ENCODE measurements at places on chromosomes 3 and 15.

DNA sequence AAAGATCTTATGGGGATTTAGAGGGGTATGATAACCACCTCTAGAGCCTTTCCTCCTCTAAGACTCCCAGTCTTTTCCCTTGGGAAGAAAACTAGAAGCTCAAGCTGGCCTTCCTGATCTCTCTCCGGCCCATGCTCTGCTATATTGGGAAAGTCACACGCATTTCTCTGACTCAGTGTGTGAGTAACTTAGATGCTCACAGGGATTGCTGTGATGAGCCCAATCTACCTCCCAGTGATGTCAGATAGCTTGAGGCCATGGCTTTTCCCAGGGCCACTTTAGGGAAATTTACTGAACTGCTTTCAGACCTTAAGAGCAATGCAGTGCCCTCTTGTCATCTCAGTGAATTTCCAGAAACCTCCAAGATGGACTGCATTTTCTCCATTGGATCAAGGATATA, 8.6 kb upstream of the ST8SIA2 start:
- DNase-seq: no peak

DNA sequence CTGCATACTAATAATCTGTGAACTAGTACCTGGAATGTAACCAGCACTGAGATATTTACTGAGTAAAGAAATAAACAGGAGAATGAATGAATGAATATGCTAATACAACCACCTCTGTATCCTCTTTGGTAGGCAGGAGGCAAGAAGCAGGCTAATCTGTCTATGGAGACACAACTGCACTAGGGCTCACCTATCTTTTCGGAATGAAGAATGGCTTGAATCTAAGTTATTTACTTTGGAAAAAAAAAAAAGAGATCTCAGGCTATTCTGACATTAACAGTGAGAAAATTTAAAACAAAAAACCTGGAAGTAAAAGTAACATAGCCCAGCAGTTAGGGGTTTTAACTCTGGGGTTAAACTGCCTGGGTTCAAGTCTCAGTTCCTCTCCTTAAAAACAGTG, 174.2 kb downstream of the FOXP1 start:
- no peak for DNase-seq

GRCh38 chr15:27743638-27744037, 355.5 kb downstream of the OCA2 start:
- DNase-seq: no peak

DNA sequence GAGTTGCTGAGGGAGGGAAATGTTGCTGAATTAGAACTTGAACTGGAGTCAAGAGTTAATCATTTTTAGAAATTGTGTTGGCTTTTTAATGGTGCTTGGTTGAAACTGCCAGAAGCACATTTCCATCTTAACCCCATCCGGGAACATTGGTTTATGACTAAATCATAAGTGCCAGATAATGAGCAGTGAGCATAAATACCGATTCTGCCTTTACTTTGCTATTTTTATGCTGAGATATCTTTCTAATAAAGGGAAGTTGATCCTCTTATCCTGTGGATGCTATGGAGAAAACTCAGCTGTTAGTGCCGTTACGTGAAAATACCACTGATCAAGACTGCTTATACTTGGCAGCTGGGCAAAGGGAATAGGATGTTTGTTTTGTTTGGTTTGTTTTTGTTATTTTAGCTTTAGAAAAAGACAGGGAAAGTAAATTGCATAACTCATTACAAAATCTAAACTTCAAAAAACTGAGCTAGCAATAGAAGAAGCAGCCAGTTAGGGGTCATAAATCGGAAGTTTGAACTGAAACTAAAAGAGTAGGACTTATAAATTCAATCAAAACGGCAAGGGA, 813.1 kb downstream of the NAALADL2 start:
- no peak for DNase-seq

DNA sequence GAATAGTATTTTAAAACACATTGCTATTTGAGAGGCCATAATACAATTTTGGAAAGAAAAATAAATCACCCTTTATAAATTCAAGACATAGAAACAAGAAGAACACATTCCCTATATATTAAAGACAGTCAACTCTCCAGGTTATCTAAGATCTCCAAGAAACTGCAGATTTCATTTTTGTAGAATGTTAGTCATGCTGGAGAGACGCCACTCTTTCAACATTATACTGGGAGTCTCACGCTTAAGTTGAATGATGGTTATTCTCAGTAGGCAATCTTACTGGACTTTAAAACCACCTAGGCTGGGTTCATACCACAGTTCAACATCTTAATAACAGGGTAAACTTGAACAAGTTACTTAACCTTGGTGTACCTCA, 3.6 kb upstream of the CHRM5 start:
- DNase-seq: no peak

- DNase-seq: no peak
These were observed 217.1 kb downstream of the GBE1 start for GRCh38 chr3:81544385-81544784.

DNA sequence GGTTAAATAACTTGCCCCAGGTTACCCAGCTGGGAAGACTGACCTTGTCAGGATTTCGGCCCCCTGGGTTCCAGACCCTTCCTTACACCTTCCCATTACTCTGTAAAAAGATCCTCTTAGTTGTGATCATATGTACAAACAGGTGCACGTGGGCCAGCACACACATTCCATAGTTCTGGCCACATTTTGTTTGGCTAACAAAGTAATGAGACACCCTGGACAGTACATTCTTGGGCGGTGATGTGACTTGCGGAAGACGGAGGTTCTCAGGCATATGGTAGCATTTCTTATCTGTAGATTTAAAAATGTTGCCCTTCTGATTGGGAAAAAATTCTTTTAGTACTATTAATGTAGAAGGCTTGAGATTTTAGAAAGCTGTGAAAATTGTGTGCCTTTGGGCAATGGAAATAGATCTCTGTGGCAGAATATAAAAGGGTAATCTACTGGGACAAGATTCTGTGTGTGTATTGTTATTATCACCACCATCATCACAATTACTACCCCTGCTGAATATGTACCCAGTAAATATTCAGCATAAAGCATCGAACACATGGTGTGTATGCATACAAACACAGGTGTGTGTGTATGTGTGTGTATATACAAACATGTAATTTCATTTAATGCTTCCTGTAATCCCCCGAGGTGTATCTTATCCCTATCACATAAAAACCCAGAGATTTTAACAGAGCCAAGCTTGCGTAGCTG, 205.4 kb upstream of the UBE2E1 start:
- DNase-seq: no peak

- no peak for DNase-seq
These were observed 38.7 kb downstream of the LHFPL4 start for GRCh38 chr3:9514956-9515355.

- no peak for DNase-seq
These were observed 53.9 kb upstream of the WNT5A start for GRCh38 chr3:55541016-55541415.

DNA sequence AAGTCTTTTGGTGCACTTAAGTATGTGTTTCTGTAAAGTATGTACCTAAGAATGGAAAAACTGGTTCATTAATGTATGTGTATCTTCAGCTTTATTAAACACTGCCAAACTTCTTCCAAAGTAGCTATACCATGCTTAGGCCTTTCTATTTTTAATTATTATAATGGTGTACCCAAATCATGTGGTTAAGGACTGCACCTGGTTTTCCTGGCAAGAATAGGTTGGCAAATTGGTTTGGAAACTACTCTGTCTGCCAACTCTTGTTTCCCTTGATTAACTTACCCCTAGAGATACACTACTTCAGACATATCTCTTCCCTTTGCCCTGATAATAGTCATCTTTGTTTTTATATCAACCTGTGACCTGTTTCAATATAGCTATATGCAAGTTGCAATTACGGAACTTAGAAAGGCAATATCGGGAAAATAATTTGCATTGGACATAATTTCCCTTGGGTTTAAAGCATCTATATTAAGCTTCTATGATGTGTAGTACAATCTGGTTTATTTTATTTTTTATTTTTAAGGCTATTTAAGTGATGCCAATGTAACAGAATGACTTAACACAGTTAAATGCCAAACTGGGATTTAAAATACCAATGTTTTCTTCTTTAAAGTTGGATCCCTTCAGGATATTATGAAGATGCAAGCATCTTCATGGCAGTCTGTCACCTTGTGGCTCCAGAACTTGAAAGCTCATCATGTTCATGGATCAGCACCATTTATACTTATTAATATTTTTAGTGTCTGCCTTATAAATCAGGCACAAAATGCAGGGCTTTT, 40.6 kb upstream of the TMEM108 start:
- DNase-seq: no peak

DNA sequence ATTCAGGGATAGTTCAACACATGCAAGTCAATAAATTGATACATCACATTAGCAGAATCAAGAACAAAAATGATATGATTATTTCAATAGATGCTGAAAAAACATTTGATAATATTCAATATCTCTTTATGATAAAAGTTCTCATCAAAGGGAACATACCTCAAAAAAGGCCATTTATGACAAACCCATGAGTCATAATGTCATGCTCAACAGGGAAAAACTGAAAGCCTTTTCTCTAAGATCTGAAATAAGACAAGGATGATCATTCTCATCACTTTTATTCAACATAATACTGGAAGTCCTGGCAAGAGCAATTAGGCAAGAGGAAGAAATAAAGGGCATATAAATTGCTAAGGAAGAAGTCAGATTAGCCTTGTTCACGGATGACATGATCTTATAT, 54.1 kb upstream of the TMEM158 start:
- DNase-seq: no peak

DNA sequence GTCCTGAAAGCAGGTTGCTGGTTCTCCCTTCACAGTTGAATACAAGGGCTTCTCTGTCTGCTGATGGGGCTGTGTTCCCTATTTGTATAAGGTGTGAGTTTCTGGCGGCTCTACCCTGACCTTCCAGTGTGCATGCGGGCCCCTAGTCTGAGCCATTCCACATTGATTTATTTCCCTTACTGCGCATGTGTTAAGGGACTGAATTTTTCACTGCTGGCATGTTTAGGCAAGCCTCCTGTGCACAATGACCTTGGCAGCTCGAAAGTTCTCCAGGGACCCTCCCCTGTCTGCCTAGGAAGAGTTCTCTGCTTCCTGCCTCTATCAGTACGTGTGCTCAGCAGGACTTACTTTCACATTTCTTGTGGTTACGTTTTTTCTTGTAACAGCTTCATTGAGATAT, 11.4 kb downstream of the TRAK1 start:
- DNase-seq: no peak

DNA sequence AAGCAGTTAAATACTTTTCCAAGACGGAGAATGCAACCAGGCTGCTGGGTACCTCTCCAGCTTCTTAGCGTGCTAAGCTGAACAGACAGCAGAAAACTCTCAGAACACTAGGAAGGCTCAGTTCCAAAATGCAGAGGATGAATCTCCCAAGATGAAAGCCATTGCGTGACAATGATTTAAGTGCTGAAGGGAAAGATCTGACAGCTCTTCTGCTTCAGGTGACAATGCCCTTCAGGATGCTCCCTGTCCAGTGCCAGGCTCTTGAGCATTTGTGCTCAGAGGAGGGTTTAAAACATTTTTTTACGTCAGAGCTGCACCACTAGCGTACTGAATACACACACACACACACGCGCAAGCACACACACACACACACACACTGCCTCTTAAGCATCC, 26.3 kb downstream of the ARHGEF3 start:
- DNase-seq: no peak

DNA sequence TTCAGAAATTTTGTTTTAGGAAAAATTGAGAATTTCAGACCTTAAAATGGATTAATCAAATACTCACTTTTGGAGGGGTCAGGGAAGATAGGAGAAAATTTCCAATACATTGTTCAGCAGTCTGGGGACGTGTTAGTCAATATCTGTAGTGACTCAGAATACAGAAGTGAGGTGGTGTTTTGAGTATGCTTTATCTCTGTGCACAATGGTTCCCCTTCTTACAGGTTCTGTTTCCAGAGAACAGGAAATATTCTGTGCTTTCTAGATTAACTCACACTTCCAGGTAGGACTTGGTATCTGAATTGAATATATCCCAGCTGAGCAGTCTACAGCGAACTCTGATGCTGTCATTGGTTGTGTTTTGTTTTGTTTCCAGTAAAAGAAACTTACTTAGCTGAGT, 30.7 kb upstream of the CCDC54 start:
- no peak for DNase-seq

GRCh38 chr3:123843668-123844067, 40.5 kb downstream of the MYLK start:
- no peak for DNase-seq

- no peak for DNase-seq
These were observed 68.1 kb downstream of the PFN2 start for GRCh38 chr3:149902498-149903139.

DNA sequence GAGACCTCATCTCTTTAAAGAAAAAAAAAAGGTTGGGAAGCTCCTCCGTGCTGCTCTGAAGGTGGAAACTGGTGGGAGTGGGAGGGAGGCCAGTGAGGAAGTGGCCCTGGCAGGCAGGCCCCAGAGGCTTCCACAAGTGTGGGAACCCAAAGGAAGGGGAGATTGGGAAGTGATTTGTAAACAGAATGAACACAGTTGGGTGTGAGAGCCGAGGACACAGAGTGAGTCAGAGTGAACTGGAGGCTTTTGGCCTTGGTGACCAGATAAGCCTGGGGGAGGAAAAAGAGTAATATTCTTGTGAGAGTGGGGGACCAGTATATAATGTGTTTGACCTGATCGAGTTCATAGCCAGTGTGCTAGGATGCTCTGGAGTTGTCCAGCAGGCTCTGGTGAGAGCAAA, 23.0 kb downstream of the MKRN2 start:
- no peak for DNase-seq

DNA sequence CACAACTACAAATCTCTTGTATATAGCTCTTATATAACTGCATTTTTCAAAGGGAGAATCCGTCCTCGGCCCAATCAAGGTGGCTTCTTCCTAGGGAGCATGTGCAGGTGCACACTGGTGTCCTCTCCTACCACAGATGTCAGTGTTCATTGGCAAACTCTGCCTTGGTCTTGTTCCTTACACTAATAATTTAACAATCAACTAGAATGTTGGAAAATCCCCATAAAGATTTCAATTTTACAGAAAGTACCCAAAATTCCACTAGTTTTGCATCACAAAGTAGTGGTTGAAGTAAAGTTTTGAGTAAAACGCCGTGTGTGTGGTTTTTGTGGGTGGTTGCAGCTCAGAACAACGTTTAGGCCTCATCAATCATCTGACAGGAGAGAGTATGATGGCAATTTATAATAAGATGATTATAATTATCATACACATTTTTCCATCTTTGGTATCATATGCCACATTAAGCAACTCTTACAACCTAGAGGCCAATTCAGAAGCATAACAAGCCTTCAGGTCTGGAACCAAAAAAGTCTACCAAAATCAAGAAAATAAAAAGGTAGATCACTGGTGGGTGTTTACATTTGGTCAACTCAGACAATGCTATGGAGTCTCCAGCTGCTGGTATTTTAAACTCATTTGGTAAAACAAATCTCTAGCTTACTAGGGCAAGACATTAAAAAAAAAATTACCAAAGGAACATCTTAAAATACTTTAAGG, 128.9 kb upstream of the BHLHE40 start:
- DNase-seq: no peak

- DNase-seq: no peak
These were observed 899.8 kb downstream of the TUSC7 start for GRCh38 chr3:117609330-117609729.
